ENCODE measurements at places on chromosomes 11 and 22.

- no peak for DNase-seq
These were observed 2.5 kb upstream of the CAPRIN1 start for GRCh38 chr11:34049028-34049427.

GRCh38 chr11:115360186-115360824 lies 143.9 kb downstream of the CADM1 start:
- DNase-seq, result no peak

DNA sequence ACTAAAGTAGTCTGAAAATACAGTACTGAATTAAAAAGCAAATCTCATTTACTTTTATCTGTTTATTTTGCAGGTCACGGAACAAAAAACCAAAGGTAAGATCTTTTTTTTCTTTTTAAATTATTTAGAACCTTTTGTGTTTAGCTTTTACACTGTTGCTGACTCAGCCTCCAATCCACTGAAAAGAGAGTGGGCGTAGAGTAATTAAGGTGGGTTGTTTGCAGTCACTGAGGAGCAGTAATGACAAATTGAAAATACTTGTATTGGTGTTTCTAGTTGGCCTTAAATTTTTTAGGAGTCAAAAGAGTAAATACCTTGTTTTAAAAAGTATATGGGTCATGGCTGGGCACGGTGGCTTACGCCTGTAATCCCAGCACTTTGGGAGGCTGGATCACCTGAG lies 73.4 kb downstream of the TNRC6B start:
- no peak for DNase-seq

DNA sequence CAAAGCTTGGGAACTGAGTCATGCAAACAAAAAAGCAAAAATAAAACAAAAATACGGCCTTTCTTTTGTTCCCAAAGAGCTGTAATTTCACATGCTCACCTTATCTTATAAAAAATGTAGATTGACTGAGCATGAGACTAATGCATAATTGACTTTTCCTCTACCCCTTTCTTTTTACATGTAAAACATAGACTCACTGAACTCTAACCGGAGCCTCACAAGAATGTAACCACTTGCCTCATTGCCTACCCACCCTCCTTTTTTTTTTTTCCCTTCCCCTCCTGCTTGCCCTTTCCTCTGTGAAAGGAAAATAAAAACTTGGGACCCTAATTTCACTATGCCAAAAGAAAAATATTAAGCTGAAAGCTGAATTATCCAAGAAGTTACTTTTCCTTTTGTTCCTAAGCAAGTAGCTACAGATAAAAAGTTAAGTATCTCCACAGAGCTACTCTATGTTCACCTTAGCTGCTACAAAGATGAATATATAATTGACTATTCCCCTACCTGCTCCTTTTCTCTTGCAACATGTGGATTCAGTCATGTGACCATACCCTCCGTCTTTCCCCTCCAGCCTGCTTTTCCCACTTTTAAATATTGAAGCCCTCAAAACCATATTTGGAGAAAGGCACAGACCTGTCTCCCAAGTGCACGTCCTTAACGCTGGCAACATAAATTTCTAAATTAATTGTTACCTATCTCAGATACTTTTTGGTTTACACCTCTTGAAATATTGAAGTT lies 39.6 kb upstream of the WEE1 start:
- DNase-seq, result no peak

DNA sequence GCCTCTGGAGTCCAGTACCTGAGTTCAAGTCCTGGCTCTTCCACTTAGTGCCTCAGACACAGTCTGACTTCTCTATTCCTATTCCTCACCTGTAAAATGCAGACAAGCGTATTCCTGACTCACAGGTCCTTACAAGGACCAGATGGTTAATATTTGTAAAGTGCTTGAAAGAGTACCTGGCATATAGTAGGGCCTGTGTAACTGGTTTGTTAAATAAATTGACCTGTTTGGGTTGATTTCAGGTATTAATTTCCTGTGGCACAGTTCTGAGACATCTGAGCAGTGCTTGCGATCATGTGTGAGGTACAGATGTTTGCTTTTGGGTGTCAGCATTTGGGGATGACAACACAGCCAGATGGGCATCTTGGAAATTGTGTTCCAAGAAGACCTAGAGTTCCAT lies 127.5 kb downstream of the APIP start:
- DNase-seq, result no peak

GRCh38 chr22:40541300-40541699 lies 95.2 kb downstream of the MRTFA start:
- DNase-seq, result no peak

- DNase-seq, result no peak
These were observed 201.0 kb upstream of the NAV2 start for GRCh38 chr11:19511413-19512183.

- no peak for DNase-seq
These were observed 37.2 kb upstream of the ACER3 start for GRCh38 chr11:76823481-76824028.

- no peak for DNase-seq
These were observed 13.7 kb downstream of the PAX6 start for GRCh38 chr11:31797190-31798056.

- no peak for DNase-seq
These were observed 18.5 kb upstream of the LRRC10B start for GRCh38 chr11:61489833-61490721.

- DNase-seq, result no peak
These were observed 4.7 kb downstream of the KCNE3 start for GRCh38 chr11:74462631-74463030.

GRCh38 chr11:133516845-133517244 lies 15.5 kb downstream of the OPCML start:
- DNase-seq, result no peak

DNA sequence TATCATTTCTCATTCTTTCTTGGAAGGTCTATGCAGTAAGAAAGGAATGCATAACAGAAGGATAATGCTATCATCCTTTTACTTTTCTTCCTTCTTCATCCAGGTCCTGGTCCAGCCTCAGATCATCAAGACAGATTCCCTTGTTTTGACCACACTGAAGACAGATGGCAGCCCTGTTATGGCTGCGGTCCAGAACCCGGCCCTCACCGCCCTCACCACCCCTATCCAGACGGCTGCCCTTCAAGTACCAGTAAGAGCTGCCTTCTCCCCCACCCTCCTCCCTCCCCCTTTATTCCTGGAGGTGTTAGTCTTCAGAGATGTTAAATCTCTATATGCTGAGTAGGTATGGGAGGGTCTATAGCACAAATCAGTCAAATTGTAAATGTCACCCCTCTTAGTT lies 37.9 kb downstream of the SREBF2 start:
- DNase-seq, result no peak

GRCh38 chr11:123578778-123579481 lies 75.5 kb downstream of the SCN3B start:
- no peak for DNase-seq

DNA sequence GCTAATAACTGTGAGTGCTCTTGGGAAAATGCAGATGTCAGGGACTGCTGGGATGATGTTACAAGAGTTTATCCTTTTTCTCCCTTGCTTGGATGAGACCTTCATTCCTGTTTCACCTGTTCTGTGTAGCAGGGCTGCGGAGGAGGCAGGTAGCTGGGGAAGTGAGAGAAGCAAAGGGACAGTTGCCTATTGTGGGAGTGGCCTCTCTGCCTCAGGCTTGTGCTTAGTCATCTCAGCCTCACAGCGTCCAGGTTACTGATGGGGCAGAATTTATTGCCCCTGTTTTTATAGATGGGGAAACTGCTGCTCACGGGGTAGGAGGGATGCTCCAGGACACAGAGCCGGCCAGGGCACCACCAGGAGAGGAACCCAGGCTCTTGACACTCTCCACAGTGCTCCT lies 1.7 kb downstream of the STX3 start:
- DNase-seq, result peak; percentile 9
